Calu3 (cell line): ENCODE measurements at places on chromosomes 6 and 20.

DNA sequence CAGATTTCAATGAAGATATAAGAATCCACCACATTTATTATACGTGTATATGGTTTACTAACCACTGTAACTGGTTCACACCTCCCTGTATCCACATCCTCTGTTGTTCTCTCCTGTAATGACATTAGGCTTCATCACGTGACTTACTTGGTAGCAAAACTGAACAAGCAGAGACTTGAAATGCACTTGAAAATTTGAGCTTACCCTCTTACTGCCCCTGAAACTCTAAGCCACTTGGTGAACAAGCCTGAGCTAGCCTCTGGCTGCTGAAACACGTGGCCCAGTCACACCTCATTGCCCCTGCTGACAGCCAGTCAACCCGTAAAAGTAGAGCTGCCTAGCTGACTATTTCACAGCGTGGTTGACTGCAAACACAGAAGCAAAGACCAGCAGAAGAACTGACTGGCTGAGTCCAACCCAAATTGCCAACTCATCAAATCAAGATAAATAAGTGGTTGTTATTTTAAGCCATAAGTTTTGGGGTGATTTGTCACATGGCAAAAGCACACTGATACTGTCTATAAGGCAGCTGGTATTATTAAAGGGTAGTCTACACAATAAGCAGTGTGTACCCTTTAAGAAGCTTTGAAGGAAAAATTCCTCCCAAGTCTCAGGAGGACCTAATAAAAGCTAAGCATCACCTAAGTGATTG, 109.0 kb downstream of the RALGAPA2 start:
- no peak for DNase-seq

GRCh38 chr6:1612299-1612973, 2.7 kb downstream of the FOXC1 start:
- no peak for DNase-seq

- no peak for DNase-seq
Observed at GRCh38 chr20:44188752-44189151, 1.8 kb upstream of the JPH2 start.

DNA sequence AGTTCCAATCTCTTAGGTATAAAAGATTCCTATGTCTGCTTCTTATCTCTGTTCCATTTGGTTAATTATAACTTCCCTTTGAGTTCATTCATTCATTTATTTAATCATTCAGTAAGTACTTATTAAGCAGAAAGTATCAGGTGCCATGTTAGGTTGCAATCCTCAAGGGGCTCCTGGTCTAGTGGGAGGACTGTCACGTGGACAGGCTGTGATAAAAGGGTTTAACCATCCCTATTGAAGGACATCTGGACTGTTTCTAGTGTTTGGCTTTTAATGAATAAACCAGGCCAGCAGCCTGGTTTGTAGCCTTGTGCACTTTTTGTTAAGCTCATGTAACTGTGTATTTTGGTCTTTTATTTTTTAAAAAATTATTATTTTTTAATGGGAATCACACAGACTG, 162.1 kb upstream of the OGFRL1 start:
- DNase-seq: no peak

GRCh38 chr6:116561377-116562018, 7.9 kb downstream of the CALHM4 start:
- DNase-seq: peak; percentile 70

- no peak for DNase-seq
Observed at GRCh38 chr6:69795469-69796072, 1.2 kb downstream of the LMBRD1 start.

DNA sequence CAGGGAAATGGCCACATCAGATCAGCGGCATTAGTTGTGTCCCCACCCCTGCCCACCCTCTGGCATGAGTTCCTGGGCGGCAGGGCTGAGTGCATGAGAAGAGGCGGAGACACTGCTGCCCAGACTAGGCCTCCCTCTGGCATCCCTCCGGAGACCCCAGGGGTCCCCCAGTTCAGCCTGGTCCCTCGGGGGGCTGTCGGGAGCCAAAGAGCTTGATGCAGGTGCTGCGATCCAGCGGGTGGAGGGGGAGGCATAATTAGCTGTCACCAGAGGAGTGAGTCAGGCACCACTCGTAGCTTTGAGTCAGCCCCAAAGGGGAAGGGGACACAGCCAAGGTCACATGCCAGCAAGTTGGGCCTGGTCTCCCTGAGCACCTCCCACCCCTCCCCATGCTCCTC, 34.5 kb downstream of the DLGAP4 start:
- DNase-seq: no peak

DNA sequence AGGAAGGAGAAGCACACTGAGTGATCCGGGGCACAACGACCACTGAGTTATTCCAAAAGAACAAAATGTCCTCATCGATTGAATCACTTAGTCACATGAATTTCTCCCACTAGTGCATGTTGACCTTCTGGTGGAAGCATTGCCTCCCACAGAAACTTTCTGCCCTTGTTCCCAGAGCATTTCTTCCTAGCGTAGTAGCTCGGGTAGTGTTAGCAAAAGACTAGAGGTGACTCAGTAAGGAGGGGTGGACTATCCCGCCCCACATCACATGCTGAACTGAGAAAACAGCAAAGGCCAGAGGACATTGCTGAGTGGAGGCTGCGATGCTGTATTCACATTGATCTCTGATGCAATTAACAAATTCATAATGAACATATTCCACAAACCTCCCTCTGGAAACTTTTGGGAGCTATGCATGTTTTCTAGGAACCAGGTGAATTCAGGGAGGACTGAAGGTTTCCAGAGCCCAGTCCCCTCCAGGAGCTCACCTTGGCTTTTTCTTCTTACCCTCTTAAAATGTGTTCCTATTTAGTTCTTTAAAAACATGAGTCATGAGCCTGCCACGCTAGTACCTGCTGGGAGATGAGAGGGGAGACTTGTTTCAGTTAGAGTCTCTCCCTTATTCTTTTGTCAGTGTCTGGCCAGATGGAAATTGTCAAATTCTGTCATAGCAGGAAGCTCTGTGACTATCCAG, 507.9 kb downstream of the CDH26 start:
- no peak for DNase-seq

DNA sequence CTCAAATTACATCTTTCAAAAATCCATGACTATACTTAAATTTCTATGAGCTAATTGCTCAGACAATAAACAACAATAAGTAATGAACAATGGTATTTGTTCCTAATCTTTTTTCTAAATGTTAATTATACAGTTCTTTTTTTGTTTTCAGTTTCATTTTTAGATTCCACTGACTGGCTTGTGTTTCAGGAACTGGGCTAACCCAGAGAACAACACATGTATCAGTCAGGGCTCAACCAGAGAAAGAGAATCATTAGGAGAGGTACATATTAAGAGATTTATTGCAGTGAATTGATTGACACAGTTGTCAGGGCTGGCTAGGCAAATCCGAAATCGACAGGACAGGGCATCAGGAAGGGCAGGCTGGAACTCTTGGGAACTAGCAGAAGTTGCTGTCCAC, 182.8 kb downstream of the GRM1 start:
- DNase-seq: no peak

- peak; percentile 68 for DNase-seq
Observed at GRCh38 chr20:6698056-6698455, 69.4 kb upstream of the BMP2 start.

- DNase-seq: no peak
Observed at GRCh38 chr20:9119776-9120175, 50.9 kb downstream of the PLCB4 start.
